ENCODE measurements at places on chromosomes 5 and 9.
A peak's percentile ranks its signal among the peaks of the same experiment; 100 is the strongest.

DNA sequence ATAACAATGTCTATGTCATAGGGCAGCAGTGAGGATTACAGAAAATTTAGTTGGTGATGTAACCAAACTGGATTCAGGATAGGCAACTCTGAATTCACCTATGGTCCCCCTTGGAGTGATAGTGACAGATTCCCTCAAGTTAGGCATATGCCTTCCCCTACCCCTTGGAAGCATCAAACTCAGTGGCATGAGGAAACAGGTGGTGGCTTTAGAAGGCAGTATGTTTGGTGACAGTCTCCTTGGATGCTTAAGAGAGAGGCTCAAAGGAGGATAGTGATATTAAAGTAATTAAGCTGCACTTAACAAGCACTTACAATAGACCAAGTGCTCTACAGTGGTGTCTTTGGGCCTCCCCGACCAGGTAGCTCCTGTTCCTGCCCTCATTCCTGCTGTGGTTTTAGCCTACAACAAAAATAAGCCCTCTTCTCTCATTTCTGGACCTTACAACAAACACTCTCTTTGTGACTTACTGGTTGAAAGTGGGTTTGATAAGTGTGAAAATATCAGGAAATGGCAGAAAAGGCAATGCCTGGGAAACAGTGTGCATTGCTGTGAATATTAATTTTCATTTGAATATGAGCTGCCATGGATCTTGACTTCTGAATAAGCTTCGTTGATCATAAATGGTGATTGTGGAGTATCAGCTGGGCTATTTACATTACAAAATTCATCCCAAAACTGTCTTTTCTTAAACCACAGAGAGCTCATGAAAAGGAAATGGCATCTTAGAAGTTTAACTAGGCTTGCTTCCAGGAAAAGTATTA, 29.2 kb downstream of the NR4A3 start:
- DNase-seq, result no peak

GRCh38 chr5:71778678-71779276, 59.7 kb downstream of the CARTPT start:
- no peak for DNase-seq

GRCh38 chr9:88750832-88751360, 215.9 kb downstream of the NXNL2 start:
- no peak for DNase-seq

DNA sequence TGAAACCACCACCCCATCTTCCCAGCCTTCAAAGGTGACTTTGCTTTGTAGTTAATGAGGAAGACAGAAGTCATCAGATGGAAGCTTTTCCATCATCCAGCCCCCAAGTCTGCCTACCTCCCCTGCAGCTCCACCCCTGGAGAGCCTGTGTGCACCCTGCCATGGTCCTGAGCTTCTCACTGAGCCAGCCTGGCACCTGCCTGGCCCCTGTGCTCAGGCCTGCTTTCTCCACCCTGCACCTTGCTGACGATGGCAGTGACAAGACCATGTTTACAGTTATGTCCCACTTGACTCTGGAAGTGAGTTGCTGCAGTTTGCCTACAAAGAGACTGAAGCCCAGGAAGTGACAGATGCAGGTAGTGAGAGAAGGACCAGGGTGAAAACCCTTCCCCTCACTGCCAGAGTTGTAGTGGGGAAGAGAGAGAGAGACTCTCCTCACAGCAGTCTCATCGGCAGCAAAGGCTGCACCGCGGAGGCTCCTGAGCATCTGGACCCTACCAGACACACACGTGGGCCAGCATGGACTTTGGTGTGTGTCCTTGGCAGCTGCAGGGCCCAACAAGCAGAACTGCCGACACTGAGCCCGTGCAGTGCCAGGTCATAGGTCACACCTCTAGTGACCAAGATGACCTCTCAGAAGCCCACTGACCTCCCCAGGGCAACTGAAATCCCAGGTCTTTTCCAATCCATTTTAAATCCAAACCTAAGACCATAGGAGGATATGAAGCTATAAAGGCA, 107.1 kb downstream of the CACNA1B start:
- DNase-seq, result no peak

- no peak for DNase-seq
Measured at GRCh38 chr9:21679432-21679831, 123.0 kb upstream of the MTAP start.

DNA sequence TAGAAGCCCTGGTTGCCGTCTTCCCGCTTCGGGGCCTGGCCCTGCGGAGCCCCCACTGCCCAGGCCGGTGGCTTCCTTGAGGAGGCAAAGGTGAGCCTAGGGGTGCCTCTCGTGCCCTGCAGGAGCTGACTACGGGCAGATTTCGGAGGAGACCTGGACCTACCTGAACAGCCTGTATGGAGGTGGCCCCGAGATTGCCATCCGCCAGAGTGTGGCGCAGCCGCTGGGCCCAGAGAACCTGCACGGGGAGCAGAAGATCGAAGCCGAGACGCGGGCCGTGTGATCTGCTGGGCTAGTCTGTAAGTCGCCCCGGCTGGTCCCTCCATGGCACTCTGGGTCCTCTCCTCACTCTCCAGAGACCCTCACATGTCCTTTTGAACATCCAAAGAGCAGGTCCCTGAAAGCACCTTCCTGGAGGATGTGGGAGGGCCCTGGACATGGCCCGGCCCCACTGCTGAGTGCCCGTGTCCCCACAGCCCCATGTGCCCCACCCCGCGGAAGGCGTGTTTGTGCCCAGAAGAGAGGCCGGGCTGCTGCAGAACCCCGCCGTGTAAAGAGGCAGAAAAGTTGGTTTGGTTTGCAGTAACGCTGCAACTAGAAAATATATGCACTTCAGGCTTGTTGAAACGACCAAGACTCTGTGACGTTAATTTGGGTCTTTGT, 44.9 kb downstream of the USP20 start:
- DNase-seq, result no peak

DNA sequence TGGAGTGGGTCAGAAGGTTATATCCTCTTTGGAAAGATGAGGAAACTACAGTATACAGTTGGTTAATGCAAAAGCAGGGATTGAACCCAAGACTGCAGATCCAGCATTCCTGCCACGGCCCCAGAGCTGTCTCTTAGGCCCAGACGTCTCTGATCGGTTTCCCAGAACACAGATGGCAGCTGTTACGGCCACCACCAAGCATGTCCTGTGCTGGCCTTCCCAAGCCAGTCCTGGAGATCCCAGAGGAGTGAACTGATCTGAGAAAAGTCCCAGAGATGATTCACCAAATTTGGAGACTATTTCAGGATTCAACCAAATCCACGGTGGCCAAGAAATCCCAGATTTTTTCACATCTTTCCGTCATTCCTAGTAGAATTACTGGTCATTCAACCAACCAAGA, 20.1 kb downstream of the TNIP1 start:
- no peak for DNase-seq

DNA sequence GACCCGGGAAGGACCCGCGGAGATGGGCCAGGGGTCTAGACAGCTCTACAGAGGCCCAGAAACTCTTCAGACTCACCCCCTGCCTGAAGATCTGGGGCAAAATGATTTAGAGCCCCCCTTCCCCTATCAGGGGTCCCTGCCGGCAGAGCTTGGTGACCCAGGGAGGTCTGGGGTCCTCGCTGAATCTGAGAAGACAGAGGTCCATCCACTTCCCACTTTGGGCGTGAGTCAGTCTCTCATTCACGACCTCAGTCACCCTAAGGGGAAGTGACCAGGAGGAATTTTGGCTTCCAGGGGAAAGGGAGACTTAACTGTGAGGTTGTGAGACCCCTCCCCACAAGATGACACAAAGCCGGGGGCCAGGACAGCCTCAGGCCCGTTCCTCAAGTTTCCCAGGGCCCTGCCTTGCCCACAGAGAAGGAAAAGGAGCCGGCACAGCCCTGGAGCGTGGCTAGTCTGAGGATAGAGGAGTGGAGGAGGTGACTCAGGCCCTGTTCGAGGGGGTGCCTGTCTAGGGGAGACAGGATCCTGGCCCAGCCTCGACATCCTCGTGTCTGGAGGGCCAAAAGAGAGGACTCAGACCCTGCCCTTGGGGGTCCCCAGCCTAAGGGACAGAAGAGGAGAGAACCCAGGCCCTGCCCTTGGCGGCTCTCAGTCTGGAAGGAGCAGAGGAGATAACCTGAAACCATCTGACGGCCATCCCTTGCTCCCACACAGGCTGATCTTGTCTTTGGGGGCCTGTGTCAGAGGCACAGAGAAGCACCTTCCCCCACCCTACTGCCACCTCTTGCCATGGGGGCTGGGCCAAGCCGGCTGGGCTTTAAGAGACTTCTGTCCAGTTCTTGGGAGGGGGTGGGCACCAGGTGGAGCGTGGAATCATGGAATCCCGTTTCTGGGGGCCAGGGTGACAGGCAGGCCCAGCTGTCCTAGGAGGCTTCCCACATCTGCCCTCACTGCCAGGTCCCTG, 889 bp downstream of the PDLIM4 start:
- no peak for DNase-seq

GRCh38 chr5:172051643-172052339, 45.4 kb upstream of the FBXW11 start:
- no peak for DNase-seq

DNA sequence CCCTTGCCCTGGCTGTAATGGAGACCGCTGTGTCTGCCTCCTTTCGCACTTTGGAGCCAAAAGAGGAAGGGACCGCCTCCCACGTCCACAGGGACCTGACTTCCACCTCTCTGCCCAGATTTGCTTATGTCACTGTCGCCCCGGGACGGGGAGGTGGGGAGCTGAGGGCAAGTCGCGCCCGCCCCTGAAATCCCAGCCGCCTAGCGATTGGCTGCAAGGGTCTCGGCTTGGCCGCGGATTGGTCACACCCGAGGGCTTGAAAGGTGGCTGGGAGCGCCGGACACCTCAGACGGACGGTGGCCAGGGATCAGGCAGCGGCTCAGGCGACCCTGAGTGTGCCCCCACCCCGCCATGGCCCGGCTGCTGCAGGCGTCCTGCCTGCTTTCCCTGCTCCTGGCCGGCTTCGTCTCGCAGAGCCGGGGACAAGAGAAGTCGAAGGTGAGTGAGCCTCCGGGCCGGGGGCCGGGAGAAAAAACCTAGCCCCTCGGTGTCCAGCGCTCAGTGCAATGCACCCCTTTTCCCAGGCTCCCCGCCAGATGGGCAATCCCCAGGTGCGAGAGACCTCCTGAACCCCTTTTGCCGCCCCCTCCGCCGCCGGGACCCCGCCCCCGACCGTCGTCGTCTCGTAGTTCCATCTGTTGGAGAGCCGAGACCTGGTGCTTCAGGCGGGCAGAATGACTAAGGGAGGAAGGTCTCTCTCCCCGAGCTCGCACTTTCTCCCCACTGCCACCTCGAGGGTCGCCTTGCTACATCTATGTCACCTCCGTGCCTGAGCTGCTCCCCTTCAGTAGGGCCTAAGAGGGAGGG, at the start of gene GPX3:
Gene GPX3 (plus strand): TSS at position 288 of the 807 bp plus-strand sequence. CDS start 64 bp downstream, at position 352.
- DNase-seq, result no peak

GRCh38 chr5:115815693-115816225, 700 bp downstream of the CDO1 start:
- DNase-seq, result no peak

GRCh38 chr5:175202463-175203068, 241.4 kb downstream of the DRD1 start:
- DNase-seq, result no peak

GRCh38 chr9:133404454-133405002, 13.3 kb downstream of the REXO4 start:
- DNase-seq, result no peak

- DNase-seq, result no peak
Measured at GRCh38 chr9:99069075-99069474, 35.8 kb upstream of the TGFBR1 start.

- DNase-seq, result no peak
Measured at GRCh38 chr9:135961811-135962695, 880 bp upstream of the UBAC1 start.

DNA sequence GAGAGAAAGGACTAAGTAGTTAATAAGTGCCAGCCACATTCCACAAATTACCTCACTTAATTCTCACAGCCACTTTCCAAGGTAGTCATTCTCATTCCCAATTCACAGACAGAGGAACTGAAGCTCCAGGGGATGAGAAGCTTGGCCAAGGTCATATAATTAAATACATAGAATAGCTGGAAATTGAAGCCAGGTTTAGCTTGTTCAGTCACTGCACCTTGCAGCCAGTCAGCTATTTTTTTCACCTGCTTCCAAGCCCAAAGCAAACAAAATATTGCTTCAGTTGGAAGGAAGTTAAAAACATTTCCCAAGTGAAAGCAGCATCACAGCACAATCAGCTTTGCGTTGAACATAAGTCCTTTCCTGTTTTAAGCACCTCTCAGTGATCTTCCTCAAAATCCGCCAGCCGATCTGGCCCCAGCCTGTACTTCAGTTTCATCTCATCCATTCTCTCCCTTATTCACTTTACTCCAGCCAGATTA, 4.8 kb downstream of the ALDH1A1 start:
- DNase-seq, result no peak

GRCh38 chr9:114664181-114664580, 6.6 kb upstream of the TEX53 start:
- no peak for DNase-seq

GRCh38 chr9:110142868-110143481, 65.0 kb downstream of the C9orf152 start:
- no peak for DNase-seq

- DNase-seq, result no peak
Measured at GRCh38 chr5:160036884-160037283, 27.9 kb downstream of the TTC1 start.

- no peak for DNase-seq
Measured at GRCh38 chr5:76143884-76144283, 60.7 kb downstream of the SV2C start.

GRCh38 chr5:143657647-143658285, 154.2 kb upstream of the HMHB1 start:
- DNase-seq, result no peak

DNA sequence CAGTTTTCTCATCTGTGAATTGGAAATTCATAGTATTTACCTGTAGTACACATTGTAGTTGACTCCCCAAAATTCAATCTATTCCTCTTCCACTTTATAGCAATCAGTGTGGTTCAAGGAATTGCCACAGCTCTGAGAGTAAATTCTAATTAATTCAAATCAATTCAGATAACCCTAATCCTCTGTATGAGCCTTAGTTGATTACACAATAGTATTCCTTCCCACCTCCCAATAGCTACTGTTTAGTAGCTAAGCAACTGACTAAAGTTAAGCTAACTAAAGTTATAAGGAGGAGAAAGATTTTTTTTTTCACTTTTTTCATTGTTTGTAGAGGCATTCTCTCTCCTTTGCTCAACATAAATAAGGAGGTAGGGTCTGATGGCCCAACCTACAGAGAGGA, 77.5 kb downstream of the ARRDC3 start:
- DNase-seq, result no peak

DNA sequence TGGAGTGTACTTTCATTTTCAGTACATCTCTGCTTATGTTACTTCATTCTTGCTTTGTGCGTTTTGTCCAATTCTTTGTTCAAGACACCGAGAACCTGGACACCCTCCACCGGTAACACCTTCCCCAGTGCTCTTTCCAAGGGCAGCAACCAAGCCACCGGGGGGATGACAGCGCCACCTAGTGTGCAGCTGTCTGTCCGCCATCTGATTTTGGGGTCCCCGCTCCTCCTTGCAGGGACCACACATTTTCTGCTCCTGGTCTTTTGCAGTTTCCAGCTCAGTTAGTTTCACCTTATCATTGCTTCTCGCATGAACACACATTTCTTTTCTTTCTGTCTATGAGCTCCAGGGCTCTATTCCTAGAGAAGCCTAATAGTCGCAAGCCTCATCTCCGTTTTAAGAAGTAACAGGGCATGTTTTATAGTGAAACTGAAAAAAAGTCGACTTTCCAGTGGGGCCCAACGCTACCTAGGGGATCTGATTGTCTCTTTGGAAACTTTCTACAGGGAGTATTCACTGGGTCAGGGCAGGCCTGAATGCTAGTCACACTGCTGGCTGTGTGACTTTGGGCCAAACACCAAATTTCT, 152.1 kb downstream of the FSTL4 start:
- peak; percentile 10 for DNase-seq

- no peak for DNase-seq
Measured at GRCh38 chr5:7754997-7755596, 95.8 kb downstream of the CFAP90 start.
